ENCODE measurements at places on chromosomes 3 and 15.
A peak's percentile ranks its signal among the peaks of the same experiment; 100 is the strongest.

DNA sequence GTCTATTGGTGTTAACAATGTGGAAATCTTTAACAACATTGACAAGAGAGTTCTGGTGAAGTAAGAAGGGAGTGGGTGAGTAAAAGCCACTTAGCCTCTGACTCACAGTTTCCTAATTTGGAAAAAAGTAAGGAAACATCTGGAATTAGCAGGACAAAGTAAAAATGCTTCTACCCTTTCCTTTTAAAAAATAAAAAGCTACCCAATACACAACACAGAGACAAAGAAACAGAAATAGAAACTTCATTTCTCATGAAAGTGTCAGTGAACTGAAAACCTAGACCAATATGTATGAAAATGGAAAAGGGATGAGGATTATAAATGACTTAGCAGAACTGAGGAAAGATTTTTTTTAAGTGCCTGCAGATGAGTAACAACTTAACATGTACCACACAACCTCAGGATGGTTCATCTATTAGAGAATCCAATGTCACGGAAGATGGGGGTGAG, 65.4 kb downstream of the SSR3 start:
- DNase-seq = no peak

GRCh38 chr15:68699881-68700454, 120.7 kb downstream of the ANP32A start:
- no peak for DNase-seq

DNA sequence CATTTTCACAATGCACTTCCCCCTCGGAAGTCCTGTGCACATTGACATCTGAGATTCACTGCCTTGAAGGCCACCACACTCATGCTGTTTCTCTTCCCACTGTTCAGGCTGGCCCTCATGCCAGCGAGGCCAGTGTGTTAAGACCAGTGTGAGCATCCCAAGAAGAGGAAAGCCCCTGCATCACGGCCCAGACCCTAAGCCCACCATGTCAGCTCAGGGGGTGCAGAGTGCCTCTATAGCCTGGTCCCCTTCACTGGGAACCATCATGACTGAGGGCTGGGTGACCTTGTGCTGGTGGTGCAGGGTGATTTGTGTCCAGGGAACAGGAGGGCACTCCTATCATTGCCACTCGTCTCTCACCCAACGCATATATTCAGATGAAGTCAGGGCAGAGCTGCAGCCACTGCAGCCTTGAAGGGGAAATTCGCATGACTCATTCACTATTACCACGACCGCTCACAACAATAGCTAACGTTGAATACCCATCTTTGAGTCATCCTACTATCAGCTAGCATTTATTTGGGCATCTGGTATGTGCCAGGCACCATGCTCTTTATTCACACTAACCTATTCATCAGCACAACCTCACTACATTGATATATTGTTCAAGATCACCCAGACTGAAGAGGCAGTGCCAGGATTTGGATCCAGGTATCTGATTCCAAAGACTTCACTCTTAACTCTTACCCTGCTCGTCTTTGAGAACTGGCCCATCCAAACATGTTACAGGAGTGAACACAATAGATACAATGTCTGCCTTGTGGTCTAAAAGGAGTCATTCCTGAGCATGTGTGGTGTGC, 58.8 kb upstream of the SLC6A11 start:
- DNase-seq = no peak

- no peak for DNase-seq
These were observed 510.8 kb upstream of the AGTR1 start for GRCh38 chr3:148186881-148187280.

DNA sequence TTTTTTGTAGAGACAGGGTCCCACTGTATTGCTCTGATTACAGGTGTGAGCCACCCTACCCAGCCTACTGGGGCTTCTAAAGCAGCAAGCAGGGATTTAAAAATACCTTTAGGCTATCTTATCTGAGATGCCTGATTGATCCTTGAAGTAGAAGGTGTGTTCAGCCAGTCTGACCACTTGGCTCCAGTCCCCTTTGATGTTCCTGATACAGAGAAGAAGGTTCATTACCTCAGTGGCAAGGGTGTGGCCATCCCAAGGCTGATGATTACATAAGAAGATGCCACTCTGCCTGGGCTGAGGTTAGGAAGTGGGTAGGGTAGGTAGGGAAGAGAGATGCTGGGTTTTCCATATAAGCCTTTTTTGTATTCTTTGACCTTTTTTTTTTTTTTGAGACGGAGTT, 11.2 kb upstream of the DCAF1 start:
- DNase-seq = no peak

DNA sequence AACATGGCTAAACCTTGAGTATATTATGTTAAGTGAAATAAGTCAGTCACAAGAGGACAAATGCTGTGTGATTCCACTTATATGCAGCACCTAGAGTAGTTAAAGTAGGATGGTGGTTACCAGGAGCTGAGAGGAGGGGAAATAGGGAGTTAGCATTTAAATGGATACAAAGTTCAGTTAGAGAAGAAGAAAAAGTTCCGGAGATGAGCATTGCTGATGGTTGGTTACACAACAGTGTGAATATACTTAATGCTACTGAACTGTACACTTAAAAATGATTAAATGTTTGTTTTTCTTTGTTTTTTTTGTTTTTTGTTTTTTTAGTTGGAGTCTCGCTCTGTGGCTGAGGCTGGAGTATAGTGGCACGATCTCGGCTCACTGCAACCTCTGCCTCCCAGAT, 67.7 kb upstream of the OSTN start:
- DNase-seq = no peak

DNA sequence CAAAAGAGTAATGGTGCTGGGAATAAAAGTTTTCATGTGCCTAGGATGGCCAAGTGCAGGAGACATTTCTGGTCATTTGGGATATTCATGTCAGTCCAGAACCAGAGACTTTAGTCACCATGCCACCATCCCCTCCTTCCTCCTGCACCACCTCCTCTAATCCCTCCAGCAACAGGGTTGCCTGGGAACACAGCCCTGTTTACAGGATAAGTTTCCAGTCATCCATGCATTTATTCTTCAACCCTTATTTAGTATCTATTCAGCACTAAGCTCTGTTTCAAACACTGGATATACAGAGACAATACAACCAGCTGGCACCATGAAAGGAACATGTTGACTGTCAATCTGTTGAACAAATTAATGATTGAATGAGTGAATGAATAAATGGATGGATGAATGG, 211.7 kb downstream of the CLSTN2 start:
- DNase-seq = no peak

- no peak for DNase-seq
These were observed 37.4 kb downstream of the ADCY5 start for GRCh38 chr3:123411340-123412040.

GRCh38 chr3:84175449-84175848, 783.3 kb upstream of the CADM2 start:
- DNase-seq = no peak

DNA sequence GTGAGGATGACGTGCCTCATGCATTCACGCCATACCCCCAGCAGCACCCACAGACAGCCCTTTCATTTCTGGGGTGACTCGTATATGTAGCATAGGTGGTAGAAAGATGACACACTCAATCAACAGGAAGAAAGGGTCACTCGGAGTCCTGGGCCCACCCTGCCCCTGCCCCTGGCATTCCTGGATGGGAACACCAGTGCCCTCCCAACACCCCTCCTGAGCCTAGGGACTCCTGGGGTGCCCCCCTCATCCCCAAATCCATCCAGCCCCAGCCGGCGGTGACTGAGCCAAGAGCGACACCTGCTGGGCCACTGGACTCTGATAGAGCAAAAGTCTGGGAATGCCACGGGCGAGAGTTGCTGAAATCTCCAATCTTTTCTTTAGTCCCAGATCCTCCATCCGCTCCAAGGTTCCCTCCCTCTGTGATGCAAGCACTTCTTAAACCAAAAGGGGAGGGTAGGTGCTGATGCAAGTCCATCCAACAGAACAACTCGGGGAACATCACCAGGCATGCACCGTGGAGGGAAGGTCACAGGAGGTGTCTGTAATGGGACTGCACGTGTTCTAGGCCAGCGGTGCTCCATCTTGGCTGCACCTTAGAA, 31.1 kb downstream of the ACAN start:
- DNase-seq = peak; percentile 23

DNA sequence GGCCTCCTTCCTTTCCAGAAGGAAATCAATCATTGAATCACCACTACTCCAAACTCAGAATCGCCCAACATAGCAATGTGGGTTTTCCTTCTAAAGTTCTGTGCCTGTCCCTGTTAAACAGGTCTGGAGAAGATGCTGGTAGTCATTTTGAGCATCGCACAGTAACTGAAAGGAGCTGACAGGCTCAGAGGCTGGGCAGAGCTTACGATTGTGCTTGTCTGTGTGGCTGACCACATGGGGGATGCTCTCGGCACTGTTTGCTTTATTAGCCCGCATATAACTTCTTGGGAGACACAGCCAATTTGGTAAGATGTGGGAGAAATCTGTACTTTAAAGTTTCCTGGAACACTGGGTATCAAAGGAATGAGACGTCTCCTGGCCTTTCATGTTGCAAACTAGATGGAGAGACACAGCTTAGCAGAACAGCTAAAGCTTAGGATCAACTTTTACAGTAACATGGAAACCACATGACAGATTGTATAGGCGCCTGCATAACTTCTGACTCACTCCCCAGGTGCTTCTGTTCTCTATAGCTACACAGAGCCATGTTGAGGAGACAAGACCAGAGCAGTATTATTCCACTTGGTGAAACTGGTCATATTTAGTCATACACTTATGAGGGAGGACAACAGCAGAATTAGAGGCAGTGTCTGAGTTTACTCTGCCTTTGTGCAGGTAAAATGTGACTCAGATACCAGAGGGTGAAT, 374.1 kb downstream of the RORA start:
- DNase-seq = no peak

GRCh38 chr3:12991861-12992281, 81.4 kb downstream of the IQSEC1 start:
- no peak for DNase-seq

GRCh38 chr3:138829097-138829496, 5.6 kb downstream of the PIK3CB start:
- no peak for DNase-seq

GRCh38 chr3:42999212-42999611, 20.1 kb downstream of the GASK1A start:
- DNase-seq = no peak

DNA sequence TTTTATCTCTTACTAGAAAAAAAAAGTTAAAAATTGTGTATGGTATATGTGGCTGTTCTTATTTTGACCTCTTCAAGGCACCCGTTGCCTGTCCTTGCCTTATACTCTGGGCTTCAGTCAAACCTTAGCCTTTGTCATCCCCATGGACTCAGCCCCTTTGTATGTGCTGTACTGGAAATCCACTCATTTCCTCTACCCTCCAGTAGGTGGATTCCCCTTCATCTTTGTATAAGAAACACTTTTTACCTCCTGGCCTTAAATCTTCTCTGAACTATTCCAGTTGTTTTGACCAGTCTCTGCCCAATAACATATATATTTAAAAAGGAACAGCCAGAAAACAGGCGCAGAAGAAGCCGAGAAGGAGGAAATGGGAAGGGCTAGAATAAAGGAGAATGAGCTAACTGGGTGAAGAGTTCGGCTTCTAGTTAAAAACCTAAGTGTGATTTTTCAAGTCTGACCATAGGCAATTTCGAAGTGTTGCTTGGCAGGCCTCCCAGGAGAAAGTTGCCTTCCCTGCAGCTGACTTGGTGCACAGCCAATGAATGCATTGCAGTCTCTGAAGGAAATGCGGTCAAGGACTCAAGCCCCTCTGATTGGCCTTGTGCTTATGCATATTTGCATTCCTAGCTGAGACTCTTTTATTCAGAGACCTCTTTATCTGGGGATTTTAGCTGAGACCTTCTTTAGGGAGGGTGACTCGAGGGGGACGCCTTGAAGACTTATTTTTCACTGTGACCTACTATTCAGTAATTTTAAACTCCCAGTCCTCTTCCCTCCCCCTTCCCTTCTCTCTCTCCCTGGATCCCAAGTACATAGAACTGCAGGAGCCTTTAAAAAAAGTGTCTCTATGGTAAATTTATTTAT, 277.4 kb downstream of the ROBO1 start:
- no peak for DNase-seq

- DNase-seq = peak; percentile 96
These were observed at the start of gene IMPDH2 for GRCh38 chr3:49028673-49029562. Gene IMPDH2 (minus strand): TSS chr3:49029398. CDS start chr3:49029350, 48 bp downstream.

DNA sequence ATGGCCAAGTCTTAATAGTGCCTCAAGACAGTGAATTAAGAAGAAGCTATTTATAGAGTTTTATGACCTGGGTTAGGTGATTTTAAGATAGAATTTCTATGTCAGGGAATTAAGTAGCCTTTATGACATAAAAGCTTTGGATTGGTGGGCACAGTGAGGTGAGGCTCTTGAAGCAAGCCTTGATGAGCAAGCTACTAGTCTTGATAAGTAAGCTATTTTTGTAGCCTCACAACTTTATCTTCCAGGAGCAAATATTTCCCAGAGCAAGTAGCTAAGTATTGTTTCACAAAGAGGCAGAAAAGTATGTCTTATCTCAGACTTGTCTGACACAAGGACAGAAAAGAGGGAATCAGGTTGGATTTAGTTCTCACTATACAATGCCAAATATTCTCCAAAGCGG, 491.7 kb upstream of the RASGRP1 start:
- DNase-seq = no peak

GRCh38 chr3:150703299-150703755, 393 bp downstream of the ERICH6 start:
- DNase-seq = peak; percentile 60

- no peak for DNase-seq
These were observed 9.0 kb downstream of the MAP1A start for GRCh38 chr15:43526261-43526930.

DNA sequence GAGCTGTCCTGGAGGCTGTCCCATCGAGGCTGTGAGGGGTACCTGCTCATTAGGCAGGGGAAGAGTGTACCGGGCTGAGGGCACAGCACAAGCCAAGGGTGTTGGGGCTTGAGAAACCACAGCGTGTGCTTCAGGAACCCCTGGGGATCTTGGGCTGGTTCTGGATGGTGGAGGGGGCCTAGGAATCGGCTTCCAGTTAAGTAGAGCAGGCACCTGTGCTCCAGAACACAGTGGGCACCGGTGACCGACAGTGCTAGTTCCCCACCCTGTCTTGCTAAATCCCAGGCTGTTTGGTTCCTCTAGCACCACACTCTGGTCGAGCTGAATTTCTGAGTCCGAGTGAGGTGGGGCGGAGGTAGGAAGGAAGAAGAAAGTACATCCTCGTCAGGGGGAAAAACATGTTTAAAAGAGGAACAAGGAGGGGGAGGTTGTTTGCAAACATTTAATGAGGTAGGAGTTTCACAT, 29.1 kb downstream of the SLC6A6 start:
- DNase-seq = no peak

DNA sequence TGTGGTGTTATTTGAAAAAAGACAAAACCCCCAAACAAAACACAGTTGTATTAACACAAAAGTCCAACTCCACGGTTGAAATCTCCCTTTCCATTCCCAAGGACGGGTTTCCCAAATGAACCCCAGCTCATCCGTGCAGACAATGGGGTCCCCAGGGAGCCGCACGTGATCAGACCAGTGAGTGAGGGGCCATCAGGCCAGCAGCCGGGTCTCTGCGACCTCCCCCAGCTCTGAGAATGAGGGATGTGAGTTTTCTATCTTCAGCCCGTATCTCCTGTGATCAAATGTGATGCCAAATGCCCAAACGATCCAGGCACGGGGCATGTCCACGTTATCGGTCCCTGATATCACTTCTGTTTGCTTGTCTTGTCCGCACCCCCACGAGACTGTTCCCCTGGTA, 138.0 kb downstream of the OPA1 start:
- no peak for DNase-seq

Data from CD4-positive, alpha-beta T cell treated with Interleukin-10 for 1 hour (primary cell).